Hematopoietic multipotent progenitor cell treated with erythropoietin and hydrocortisone succinate and interleukin-3 and kit ligand, for 8 days (in vitro differentiated cells): ENCODE measurements at places on chromosomes 7 and 10.

DNA sequence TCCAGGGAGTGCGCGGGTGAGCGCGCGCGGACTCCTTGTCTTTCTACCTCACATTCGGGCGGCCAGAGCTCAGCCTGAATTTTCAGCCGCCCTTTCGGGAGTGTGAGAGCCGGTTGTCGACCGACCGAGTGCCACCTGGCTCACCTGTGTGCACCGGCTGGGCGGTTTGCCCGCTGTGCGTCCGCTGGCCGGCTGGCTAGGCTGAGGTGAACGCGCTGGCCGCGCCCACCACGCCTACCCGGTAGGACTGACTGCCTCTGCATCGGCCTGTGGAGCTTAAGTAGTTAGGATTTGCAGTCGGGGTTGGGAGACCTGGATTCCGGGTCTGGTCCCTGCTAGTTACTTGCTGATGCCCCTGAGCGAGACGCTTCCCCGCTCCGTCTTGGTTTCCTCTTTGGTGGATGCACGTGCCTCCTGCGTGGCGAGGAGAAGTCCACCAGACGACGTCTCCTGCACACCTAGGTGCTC, 553 bp downstream of the TSPAN15 start:
- DNase-seq = no peak

DNA sequence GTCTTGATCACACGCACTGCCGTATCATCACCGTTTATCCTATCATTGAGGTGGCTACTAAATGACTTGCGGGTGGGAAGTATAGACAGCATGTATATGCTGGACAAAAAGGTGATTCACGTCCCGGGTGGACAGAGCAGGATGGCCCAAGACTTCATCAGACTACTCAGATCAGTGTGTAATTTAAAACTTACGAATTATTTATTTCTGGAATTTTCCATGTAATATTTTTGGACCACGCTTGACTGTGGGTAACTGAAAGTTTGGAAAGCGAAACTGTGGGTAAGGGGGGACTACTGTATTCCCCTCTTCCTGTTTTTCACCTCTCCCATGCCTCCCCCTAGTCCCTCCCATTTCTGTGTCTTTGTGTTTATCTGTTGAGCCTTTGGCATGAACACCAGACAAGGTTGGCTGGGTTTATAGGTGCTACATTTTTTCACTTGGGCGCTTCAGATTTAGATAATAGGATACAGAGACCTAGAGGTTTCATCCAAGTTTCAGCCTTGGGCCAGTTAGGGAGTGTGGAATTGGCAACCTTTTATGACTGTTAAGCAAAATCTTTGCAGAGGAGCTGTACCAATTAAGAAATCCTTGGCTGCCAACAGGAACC, 55.8 kb downstream of the RBM20 start:
- no peak for DNase-seq

GRCh38 chr10:3278771-3279170, 106.2 kb upstream of the PITRM1 start:
- no peak for DNase-seq

GRCh38 chr7:131488361-131488760, 68.1 kb downstream of the PODXL start:
- no peak for DNase-seq

DNA sequence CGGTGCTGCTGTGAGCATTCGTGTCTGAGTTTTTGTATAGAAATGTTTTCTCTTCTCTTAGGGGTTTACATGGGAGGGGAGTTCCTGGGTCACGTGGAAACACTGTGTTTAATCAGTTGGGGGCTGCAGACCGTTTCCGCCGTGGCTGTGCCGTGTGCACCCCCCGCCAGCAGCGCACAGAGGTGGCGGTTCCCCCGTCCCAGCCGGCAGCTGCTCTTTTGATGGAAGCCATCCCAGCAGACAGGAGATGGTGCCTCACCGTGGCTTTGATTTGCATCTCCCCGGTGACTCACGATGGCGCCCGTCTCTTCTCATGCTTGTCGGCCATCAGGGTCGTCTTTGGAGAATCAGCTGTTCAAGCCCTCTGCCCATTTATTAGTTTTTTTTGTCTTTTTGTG, 34.9 kb upstream of the FOXL3 start:
- no peak for DNase-seq

GRCh38 chr7:93249491-93250148, 17.5 kb downstream of the VPS50 start:
- DNase-seq = no peak

- no peak for DNase-seq
These were observed 114.0 kb downstream of the PRKCQ start for GRCh38 chr10:6465854-6466601.

DNA sequence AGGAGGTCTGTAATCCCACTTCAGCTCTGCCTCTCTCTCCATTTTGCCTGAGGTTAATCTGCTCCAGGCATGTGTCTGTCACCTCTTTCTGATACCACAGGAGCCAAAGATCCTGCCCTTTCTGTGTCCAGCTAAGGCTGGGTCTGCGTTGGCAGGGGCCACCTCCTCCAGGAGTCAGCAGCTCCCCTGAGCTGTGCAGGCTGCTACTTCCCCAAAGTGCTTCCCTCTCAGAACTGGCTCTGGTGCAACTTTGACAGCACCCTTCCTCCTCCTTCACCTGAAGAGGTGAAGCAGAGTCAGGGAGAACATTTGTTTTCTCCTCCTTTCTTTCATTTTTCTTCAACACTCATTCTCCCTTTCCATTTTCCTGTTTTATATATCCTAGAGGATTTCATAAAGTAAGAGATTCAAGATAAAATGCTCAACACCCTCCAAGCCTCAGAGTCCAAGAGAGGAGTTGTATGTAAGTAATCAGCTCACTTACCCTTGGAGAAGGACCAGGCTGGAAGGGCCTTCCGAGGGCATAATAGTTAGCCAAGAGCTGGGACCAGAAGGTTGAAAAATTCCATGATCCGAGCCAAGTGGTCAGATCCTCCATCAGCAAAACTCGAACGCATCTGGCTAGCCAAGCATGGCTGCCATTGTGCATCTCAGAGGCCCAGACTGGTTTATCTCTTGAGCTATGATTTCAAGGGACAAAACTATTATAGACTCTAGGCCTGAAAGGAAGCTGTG, 257.3 kb downstream of the PTEN start:
- DNase-seq = no peak

- DNase-seq = no peak
These were observed 70.5 kb downstream of the DENND2A start for GRCh38 chr7:140570120-140570519.

DNA sequence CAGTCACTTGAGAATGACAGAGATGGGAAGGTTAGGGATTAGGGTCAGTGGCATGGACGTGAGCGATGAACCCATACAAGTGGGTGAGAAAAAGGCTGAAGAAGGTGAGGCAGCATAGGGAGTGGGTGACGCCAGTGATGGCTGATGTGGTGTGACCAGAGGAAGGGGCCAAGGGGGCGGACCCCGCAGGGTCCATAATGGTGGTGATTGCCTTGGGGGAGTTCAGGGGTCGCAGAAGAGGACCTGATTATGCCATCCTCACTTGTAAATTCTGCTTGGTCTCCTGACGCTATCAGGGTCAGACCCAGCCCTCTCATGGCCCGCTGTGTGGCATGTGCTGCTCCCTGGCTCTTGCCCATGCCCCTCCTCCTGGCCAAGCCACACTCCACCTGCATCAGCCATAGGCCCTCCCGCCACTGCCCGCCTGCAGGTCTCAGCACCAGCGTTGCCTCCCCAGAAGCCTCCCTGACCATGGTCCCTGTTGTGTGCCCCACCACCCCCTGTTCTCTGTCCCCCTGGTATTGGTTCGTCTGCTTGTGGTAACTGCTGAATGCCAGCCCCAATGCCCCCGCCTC, 235.7 kb downstream of the EBF3 start:
- DNase-seq = no peak

GRCh38 chr10:119341459-119342301, 134.3 kb downstream of the GRK5 start:
- no peak for DNase-seq

DNA sequence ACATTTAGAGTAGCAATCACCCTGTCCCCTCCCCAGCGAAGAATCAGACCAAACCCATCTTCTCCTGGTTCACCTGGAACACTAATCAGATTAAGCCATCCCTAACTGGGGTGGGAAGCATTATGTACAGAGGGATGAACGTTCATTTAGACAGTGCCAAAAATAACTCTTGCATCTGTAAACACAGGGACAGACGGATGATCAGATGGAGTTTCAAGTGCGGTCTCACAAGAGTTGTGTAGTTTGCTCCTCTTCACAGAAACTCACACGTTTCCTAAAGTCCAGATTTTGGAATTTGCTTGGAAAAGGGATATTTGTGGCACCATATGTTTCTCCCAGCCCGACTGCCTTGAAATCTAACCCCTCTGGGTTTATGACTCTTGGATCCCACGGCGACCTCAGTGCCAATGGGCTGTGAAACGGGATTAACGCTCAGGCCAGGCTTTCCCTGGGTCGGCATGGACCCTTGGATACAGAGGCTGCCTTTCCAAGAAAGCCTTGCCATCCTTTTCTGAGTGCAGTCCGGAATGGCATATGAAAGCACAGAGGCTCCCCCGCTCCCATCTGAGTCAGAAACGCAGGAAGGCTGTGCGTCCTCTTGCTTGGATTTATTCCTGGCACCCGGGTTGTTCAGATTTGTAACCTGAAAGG, 293.2 kb upstream of the HABP2 start:
- no peak for DNase-seq

DNA sequence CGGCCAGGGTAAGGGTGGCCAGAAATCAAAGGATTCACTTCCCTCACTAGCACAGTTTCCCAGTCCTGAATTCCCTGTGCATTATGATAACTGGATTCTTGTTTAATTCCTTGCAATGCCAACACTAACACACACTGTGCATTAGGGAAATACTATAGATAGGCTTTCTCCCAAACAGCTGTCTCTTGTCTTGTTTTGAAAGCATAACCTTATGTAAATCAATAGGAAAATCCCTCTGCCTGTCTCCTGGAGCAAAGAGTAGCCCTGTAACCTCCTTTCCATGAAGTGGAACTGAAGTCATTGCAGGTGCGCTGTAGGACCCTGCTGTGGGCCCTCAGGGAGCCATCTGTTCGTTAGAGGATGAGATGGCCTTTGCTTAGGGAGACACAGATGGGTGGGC, 82.8 kb upstream of the FAM171A1 start:
- no peak for DNase-seq

GRCh38 chr7:4880218-4880617, 3.3 kb downstream of the RADIL start:
- DNase-seq = no peak

DNA sequence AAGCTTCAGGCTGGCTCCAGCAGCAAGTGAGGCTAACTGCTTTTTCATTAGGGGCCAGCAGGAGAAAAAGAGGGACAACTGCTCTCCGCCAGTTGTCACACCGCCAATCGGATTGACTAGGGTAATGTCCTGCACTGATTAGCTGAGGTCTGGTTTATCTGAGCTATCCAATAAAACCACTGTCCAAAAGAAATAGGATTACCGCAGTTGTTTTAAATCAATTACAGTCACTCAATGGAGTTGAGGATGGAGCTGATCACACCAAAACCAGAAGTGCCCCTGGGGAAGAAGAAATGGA, 351.4 kb upstream of the NPVF start:
- no peak for DNase-seq

DNA sequence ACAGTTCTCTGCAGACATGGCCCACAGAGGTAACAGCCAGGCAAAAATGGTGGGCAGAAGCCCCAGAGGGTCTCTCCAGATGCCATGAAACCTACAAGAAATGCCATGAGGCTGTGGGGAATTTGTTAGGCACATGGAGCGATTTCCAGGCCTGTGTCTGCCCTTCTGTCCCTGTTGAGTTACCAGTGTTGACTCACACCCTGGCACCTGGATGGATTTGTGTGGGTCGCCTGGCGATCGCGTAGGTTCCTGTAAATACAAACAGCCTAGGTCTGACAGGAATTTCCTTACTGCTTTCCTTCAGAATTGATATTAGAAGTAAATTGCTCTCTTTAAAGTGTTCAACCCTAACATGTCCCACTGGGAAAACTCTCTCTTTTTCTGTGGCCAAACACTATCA, 164.9 kb upstream of the EEPD1 start:
- no peak for DNase-seq

DNA sequence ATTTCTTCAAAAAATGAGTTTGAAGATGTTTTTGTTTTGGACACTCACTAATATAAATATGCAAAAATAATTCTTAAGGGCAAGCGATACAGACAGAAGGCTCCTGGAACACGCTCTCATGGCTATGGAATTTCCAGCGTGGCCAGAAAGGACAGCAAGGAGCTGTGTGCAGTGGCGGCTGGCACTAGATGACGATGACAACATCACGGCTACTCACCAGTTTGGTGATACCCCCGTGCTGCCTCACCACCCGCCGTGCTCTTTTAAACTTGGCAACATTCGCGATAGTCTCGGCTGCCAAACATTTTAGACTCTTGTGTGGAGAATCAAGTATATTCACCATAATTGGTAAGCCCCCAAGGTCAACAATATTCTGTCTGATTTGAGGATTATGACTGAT, 54.9 kb downstream of the ODAD2 start:
- DNase-seq = no peak

DNA sequence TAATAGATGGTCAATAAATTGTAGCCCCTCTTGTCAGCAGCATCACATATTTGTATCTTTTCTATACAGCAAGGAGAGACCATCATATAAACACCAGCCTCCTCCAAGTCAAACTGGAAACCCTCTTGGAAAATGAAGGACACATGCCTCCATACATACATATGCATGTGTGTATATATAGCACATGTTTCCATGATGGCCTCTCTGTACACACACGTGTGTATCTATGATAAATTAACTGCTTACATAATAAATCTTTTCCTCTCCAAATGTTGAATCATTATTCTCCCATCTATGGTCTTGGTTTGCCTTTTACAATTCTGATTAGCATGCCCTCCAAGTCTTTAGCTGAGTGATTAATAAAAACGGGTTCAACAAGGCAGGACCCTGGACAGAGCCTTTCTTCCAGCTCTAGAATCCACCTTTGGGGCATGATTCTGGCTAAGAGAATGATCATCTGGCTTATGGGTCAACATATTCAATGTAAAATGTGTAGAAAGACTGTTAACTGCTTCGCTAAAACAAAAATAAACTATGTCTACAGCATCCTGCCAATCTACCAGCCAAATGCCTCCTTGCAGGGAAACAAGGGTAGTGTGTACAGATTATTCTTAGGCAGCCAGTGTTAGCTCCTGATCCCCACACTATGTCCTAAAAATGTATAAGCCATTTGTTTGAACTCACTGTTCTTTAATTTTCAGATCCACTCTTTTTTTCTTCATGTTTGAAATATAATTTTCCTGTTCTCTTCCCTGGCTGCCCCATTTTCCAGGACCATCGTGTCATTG, 70.0 kb downstream of the CRTAC1 start:
- no peak for DNase-seq

DNA sequence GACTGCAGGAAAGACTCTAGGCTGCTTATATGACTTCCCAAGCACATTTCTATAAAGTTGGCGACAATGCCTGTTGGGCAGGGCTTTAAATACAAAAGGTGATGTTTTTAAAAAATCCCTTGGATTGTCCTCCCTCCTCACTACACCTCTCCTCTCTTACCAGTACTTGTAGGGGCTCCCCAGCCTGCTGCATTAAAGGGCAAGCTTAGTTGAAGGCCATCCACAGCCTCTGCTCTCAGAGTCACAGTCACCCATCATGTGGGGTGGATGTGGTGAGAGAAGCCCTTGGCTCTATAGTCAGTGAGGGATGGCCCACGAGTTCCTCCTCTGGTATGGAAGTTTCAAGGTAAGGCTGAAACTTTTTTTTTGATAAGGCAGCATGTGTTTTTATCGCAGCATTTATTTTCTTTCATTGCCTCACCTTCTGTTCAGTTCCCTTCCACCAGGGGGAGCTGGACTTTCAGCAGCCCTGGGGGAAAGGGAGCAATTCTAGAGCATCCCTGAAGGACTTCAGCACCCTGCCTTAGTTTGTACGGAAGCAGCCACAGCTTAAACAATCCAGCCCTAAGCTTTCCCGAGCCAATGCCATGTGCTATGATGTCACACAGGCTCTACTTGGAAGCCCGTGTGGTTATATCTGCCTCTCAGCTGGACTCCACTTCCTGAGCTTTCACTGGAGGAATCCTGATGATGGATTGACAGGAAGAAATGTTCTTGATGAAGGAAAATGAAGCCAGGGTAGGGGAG, 131.9 kb downstream of the CALCR start:
- peak; percentile 55 for DNase-seq
